RKO (cell line): ENCODE measurements at places on chromosomes 4 and X.

GRCh38 chr4:94420356-94420755 lies 31.4 kb upstream of the PDLIM5 start:
- no peak for DNase-seq

GRCh38 chrX:149910178-149910695 lies 19.1 kb upstream of the HSFX4 start:
- DNase-seq = no peak

GRCh38 chr4:123412700-123413512 lies 16.3 kb downstream of the SPRY1 start:
- DNase-seq = no peak

- DNase-seq = peak; percentile 29
Measured at GRCh38 chr4:100299046-100299840, 109.0 kb upstream of the DDIT4L start.

- no peak for DNase-seq
Measured at GRCh38 chrX:139762400-139763183, 54.6 kb upstream of the MCF2 start.

GRCh38 chr4:69156913-69157312 lies 57.6 kb downstream of the UGT2B11 start:
- peak; percentile 9 for DNase-seq

GRCh38 chr4:86398187-86398586 lies 38.3 kb upstream of the MAPK10 start:
- DNase-seq = no peak

- no peak for DNase-seq
Measured at GRCh38 chr4:14621731-14622463, 380.4 kb upstream of the CPEB2 start.

DNA sequence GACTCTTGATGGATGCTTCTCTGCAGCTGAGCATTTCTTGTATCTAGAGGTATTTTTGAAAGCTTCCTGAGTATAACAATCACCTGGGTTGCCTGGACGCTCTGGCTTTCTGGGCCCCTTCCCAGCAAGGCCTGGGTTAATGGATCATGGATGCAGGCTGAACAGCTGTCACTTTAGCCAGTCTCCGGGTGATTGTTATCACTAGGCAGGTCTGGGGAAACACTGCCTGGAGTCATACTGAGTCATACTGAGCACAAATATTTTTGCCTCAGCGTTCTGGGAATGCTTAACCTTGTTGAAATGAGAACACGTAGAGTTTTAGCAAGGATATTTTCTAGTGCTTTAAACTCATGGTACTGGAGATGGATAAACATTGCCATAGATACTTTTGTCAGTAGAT lies 102.6 kb downstream of the PHEX start:
- DNase-seq = peak; percentile 68

GRCh38 chr4:104743215-104743653 lies 248.5 kb upstream of the CXXC4 start:
- no peak for DNase-seq

DNA sequence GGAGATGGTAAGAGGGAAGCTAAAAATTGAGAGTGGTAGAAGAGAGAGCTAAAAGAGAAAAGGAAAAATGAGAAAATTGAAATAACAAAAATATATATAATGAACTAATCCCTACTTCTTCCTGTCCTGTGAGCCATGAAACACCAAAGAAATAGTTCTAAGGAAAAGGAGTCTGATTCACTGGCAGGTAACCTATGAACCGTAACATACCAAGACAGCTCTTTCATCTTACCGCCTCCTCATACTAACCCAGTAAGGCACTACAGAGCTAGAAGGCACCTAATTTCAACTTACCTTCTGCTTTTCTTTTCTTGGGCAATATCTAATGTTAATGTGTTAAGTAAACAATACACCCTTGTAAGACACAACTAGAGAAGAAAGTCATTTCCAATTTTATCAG lies 297.7 kb upstream of the DIAPH2 start:
- DNase-seq = no peak

DNA sequence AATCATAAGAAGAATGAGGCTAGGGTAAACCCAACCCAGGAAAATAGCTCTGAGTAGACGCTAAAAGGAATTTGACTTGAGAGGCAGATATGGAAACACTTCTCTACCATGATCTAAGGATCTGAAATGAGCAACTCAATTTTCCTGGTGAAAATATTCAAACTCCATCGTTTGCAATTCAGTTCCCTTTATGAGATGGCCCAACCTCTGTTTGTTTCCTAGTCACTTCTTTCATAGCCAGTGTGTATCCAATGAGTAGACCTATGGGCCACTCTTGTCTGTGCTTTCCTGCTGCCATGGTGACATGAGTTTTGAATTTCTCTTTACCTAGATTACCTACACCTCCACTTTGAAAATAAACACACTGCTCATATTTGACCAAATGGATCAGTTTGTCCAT lies 176.2 kb upstream of the GPRIN3 start:
- DNase-seq = no peak

DNA sequence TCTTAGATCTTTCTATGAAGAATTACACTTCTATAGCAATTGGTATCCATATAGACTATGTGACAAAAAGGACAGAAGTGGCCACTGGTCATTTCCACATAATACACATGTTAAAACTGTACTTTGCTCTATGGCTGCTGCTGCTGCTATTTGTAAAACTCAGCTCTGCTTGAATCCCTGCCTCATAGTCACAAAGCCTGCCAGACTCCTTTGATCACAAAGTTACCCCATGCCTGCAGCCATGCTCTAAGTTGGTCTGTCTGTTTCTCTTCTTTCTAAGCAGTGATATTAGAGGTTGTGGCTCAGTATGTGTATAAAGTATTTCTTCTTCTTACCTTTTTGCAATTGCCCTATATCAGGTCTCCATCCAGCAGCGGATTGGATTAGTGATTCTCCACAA lies 210.9 kb downstream of the GRID2 start:
- no peak for DNase-seq

DNA sequence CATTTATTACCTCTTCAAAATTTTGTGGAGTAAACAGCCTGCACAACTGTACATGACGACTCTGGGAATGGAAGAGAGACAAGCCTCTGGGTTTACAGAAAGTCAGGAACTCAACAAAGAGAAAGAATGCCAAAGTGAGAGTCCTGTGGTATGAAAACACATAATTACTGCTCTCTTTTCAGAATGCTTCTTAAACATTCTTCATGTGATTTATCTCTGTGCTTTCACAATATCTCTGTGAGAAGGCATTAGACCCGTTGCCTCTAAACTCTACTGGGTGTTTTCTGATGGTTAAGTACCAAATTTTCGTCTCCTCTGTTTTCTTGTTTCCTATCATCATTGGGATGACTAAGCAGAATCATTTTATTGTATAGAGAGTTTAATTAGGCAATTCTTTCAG lies 966.6 kb upstream of the SLIT2 start:
- DNase-seq = no peak

DNA sequence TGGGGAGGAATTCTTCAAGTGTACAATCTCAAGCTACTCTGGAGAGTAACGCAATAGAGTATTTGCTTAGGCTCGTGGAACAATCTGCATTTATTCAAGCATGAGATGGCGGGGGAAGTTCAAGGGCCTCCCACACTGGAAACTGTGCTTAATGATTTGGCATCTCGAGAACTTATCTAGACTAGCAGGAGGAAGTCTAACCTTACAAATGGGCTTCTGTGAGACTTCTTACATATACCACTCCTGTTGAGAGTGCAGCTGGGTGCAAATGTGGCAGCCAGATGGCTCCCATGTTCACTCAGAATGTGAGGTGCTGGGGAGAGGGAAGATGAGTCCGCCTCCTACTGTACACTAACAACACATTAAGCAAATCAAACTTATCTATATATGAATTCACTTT lies 29.3 kb upstream of the PTPN13 start:
- no peak for DNase-seq

DNA sequence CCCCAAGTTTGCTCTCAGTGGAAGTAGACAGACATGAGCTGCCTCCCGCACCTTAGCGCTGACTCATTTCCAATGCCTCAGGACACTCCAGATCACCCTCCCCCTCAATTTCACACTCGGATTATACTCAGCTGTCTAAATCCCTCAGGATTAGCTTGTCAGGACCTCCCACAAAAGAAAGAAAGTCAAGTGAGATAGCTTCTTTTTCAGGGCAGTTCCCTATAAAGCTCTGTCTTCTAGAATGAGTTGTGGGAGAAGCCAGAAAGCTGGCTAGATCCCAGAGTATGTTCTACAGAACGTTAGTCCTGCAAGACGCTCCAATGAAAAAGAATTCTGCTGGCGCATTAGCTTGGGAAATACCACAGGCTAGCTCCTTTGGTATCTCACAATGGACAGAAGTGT lies 51.2 kb upstream of the MTNR1A start:
- DNase-seq = no peak

GRCh38 chr4:138865765-138866164 lies 149.8 kb upstream of the NOCT start:
- DNase-seq = no peak

DNA sequence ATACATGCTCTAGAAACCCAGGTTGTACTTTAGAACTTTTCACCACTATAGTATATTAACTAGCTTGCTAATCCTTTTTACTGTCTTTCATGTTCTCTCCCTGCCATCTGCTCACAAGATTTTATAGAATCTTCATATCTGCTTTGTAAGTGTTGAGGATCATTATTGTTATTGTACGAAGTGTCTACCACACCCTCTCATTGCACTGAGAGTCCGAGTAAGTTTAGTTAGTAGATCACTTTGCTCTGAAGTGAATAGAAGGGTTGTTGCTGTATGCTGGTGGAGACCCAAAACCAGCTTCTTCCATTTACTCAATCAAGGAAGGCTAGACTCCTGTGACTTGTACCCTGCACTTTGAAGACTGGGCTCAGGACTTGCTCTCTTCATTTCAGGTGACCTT lies 17.1 kb downstream of the GAB1 start:
- DNase-seq = no peak

DNA sequence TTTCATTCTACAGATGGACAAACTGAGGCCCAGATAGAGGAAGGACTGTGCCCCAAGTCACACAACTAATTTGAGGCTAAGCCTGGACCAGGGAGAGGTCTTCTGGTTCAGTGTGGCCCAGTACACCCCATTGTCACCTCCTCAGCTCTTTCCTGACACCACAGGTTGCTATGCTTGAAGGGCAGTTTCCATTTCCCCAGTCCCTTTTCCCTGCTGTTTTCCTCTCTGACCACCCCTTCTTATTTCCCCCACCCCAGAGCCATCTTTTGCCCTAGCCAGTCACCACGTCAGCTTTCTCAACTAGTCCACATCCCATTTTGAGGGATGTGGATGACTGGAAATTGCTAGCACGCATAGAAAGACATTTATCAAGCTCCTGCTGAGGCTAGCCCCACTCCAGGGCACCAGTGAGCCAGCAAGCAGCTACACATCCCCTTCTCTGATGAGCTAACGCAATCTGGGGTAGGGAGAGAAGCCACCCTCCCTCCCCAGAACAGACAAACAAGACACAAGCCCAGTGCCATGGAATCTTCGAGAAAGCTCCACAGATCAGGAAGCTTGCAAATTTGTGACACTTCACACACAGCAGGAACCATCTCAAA lies 1.3 kb downstream of the GABRE start:
- DNase-seq = no peak

GRCh38 chr4:25075129-25075528 lies 44.4 kb upstream of the LGI2 start:
- DNase-seq = no peak

- no peak for DNase-seq
Measured at GRCh38 chr4:91622925-91623602, 680.7 kb upstream of the GRID2 start.

DNA sequence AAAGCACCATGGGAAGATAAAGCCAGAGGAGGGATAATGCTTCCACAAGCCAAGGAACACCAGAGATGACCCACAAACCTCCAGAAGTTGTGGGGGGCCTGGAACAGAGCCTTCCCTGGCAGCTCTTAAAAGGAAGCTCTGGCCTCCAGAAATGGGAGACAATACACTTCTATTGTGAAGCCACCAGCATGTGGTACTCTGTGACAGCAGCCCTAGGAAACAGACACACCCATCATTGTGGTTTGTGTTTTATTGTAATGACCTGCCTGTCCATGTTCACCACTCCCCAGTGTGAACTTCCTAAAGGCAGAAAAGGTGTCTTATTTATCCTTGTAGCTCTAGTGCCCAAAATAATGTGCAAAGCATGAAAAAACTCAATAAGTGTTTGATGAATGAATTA lies 264.1 kb upstream of the GATB start:
- no peak for DNase-seq

GRCh38 chr4:108355902-108356535 lies 187.3 kb upstream of the LEF1 start:
- no peak for DNase-seq

DNA sequence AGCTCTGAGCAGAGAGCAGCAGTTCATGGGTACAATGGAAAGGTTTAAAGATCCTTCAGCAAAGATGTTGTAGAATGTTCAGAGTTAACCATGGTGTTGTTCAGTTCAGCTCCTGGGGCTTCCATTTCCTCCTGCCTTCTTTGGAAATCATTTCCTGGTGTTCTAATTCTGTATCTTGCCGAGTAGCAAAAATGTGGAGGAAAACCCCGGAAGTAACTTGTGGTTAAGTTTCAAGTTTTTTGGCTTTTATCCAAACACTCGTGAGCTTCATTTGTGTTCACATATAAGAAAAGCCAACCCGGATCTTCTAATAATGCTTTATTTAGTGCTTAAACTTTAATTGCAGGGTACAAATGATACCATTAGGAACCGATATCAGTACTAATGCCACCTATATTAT lies 33.6 kb upstream of the ARX start:
- DNase-seq = no peak

DNA sequence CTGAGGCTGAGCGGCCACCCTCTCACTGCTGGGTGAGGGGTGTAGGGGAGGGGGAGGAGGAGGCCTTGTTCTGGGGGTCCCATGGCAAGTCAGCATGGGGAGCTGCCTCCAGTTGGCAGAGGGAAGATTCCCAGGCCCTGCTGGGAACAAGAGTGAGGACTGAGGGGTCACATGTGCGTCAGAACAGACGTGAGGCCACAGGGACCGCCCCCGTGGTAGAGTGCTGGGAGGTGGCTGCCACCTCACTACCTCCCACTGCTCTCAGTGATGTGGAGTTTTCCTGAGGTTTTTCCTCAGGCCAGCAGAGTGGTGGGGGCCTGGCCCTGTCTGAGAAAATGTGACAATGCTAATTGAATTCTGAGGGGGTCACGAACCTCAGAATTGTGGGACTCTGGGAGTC lies 568 bp downstream of the MAGEC1 start:
- no peak for DNase-seq

- peak; percentile 99 for DNase-seq
Measured at GRCh38 chr4:112636688-112637551, at the start of the genes LARP7 and ZGRF1. Gene LARP7, plus strand, starts transcription at chr4:112637143. Its CDS starts 7,527 bp downstream, at chr4:112644670. Gene ZGRF1, minus strand, starts transcription at chr4:112636909. Its CDS starts 3,733 bp downstream, at chr4:112633176.

GRCh38 chr4:40255393-40256281 lies 58.8 kb downstream of the RHOH start:
- DNase-seq = peak; percentile 93

- no peak for DNase-seq
Measured at GRCh38 chrX:140501940-140502468, 2.9 kb downstream of the SOX3 start.

GRCh38 chr4:109128589-109128988 lies 173.9 kb downstream of the COL25A1 start:
- no peak for DNase-seq

GRCh38 chr4:61200187-61200915 lies at the start of gene ADGRL3:
Gene ADGRL3, plus strand, starts transcription at chr4:61200326.
- DNase-seq = no peak
